CD4-positive, alpha-beta T cell treated with Interleukin-21 for 1 hour (primary cell): ENCODE measurements at places on chromosomes 12 and 14.

GRCh38 chr12:32365473-32366064, 33.8 kb upstream of the FGD4 start:
- peak; percentile 54 for DNase-seq

DNA sequence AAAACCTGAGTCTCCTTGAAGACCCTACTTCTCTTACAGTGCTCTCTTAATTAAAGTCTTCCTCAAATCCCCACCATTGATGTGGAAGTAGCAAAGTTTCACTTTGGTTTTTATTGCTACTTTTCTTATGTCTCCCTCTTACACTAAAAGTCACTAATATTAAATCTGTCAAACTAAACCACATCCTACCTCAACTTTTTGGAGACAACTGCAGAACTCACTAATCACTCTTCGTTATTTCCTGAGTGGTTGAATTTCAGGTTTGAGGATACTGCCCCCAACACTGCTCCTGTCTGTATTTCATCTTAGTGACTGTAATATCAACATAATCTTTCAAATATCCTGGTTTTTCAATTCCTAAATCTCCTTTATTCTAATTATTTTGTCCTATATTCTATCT, 213.0 kb upstream of the PDE3A start:
- DNase-seq: no peak

GRCh38 chr12:42140901-42141300, 3.8 kb downstream of the GXYLT1 start:
- no peak for DNase-seq

DNA sequence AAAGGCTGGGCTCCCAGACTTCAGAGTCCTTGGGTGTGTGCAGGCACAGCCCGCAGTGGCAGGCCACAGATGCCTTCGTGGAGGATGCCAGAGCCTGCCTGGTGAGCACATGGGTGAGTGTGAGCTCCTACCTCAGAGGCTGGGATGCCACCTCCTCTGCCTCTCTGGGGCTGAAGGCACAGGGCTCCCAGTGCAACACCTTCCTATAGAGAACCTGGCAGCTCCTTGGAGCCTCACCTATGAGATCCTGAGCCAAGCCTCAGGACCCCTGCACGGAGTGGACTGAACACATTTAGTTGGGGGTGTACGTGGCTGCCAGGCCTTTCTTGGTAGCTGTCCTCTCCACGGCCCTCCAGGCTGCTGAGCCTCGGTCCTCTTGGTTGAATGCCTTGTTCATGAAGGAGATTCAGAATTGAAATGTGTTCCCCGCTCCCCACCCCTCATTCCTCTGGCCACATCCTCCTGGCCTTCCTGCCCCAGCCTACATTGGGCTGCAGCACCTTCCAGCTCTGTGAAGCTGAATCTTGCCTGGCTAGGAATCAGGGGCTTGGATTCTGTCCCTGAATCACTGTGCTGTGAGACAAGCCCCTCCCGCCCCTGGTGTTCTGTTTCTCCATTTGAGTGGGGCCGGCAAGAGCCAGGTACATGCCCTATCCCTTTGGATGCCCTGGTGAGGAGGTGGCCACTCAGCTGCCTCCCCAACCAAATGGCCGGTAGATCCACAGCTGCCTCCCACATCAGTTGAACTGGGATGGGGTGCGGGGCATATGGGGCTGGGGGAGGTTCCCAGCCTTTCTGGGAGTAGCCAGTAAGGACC, 38.7 kb upstream of the TRAF3 start:
- DNase-seq: no peak

DNA sequence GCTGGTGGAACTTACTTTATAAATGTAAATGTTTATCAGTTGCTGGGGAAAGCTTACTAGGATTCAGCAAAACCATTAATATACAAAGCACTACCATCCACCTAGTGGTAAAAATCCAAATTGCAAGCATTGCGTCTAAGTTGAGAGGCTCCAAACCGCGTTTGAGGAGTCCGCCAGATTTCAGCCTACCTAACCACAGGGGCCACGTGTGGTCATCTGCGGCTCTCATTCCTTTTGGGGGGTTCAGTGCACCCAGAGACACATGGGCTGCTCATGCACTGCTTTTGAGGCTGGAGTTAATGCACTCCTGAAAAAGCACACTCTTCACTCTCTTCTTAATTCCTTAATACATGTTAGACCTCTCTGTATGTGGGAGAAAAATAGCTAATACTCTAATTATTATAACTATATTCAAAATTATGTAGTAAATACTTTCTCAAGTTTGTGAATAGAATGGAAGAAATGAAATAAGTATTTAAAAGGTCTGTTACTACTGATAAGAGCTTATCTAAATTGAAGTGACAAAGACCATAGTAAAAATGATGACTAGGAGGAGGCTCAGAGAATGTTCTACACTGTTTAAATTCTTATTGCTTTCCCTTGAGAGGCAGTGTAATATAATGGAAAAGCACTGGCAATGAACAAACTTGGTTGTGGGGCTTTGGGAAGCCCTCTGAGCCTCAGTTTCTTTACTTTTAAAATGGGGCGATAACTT, 41.4 kb upstream of the MANSC4 start:
- peak; percentile 71 for DNase-seq

GRCh38 chr12:64793610-64794009, 30.8 kb upstream of the TBC1D30 start:
- no peak for DNase-seq

DNA sequence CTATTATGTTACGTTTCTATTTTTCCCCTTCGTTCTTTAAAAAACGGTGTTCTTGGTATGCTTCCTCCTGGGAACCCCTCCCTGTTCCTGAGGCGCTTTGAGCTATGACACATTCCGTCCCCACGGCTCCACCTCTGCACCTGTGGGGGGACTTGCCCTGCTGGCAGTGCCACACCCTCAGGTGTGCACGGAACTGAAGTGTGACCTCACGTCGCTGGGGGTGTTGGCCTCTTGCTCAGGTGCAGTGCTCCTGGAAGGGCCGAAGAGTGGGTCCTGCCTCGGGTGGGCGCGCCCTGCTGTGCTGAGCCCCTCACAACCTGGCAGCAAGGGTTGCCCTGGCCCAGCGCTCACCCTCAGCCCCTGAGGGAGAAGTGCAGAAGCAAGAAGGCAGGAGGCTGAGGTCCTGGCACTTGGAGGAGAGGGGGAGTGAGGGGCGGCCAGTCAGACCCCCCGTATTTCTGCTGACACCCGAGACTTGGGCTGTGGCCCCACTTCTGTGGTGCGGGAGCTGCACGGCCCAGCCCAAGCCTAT, 4.9 kb downstream of the AMN start:
- DNase-seq: no peak

DNA sequence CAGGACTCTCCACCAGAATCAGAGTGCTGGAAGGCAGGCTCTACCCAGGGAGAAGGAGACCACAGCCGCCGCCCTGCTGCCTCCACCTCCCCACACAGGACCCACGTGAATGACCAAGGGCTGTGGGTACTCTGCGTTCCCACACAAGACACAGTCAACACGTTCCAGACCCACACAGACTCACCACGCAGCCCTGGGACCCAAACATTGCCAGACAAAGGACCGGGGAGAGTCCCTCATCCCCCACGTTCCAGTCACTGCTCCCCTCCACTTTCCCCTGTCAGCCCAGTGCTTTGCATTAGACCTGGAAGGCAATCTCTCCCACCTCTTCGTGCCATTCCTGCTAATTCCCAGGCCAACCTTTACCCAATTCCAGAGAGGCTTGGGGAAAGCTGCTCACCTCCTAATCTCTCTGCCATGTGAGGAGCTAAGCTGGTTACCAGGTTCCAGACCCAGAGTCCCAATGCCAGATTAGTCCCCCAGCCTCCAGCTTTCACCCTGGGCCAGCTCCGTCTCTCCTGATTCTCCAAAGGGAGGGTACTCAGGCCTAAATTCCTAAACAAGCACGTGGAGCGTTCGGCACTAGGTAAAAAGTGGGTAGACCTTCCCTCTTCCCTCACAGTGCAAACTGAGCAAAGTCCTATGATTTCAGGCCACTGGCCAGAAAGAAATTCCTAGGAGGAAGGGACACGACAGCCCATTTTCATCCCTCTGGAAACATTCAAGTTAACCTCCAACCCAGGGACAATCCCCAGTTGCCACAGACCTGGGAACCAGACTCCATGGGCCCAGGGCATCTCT, 4.9 kb downstream of the SLC6A13 start:
- no peak for DNase-seq

- no peak for DNase-seq
Measured at GRCh38 chr12:50625029-50625925, 120.5 kb downstream of the DIP2B start.

GRCh38 chr14:105260959-105261358, 12.6 kb downstream of the BTBD6 start:
- no peak for DNase-seq

DNA sequence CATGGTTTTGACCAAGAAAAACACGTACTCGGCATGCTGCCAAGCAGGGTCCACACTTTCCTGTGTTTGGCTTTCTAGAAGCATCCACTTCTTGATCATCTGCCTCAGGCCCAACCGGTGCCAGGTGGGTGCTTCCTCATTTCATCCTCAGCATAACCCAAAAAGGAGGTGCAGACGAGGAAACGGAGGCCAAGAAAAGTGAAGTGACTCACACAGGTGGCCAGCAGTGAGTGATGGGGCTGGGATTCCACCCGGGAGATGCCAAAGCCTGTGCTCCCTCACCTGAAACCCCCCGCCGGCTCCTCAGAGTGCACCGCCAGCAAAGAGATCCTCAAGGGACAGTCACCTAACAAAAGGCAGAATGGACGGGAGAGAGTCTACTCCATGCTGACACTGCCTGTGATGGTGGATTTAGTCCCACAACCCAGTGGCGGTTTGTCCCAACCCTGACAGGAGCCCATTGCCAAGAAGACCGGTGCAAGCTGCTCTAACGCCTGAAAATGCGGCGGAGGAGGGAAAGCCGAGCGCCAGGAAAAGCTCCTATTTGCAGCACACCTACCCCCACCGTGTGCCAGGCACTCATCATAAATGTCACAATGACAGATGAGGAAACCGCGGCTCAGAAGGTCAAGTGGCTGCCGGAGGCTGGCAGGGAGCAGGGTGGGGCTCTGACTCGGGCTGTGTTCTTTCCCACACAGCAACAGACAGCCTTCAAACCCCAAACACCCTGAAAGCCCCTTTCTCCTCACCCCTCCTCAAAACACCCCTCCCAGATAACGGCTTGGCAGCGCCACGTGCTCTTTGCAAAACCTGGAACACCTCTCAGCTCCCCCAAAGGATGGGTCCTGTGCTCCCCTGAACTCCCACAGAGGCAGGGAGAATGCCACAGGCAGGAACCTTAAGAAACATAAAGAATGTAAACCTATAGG, 18.8 kb downstream of the BCL11B start:
- peak; percentile 77 for DNase-seq

DNA sequence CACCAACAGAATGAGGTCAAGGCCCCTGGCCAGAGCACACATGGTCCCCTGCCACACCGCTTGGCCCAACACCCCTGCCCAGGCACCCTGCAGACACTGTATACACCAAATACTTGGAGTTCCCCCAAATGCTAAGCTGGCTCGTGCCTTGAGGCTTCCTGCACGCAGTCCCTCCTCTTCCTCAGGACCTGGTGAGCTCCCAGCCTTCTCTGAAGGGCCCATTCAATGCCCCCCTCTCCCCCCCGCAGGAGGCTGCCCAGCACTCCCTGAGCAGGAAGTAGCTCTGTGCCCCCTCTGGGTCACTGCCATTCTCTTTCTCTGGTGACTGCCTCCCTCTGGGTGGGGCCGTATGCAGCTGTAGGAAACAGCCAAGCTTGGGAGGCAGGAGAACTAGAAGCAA, 75.3 kb downstream of the ITPK1 start:
- no peak for DNase-seq

DNA sequence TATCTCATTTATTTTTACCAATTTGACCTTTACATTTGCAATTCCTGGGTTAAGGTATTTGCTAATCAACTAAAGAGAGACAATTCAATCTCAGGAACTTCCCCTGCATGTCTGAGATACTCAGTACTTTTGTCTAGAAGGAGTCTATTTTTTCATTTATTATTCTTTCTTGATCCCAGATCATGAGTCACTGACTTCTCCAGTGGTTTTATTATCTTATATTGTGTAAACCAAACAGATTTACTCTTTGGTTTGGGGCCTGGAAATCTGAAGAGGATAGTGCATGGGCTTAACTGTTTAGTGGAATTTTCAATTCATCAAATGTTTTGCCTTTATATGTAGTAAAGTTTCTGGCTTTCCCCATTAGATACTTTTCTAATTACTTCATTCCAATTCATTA, 185.4 kb downstream of the ALG10B start:
- no peak for DNase-seq

DNA sequence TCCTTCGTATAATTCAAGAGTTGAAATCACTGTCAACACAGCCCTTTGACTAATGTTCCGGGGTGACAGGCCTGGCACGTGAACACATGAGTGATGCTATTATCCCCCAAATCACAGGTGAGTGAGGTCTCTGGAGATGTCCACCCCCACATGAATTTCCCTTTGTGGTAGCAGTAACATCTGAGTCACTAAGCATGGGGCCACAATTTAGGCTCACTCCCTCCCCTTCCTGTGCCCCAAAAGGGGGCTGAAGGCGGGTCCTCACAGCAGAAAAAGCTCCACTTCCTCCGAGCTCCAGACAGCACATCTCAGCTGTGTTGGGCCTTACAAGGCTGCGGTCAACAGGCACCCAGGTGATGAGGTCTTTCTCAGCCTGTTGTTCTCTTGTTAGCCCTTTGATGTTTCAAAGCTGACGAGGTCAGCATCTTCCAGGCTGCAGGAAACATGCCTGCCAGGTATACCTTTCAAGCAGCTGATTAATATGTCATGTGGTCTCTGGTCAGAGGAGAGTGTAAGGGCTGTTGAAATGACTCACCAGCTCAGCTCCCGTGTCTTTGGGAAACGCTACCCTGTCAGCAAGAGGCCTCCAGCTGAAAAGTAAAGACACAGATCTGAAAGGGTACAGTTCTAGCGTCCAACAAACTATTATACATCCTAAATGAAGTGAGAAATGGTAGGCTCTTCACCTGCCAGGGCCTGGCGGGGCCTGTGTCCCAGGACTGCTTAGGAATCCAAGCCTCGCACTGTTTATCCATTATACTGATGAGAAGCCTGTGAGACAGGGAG, 107.3 kb downstream of the ZFP36L1 start:
- peak; percentile 88 for DNase-seq
